Activated naive CD8-positive, alpha-beta T cell treated with anti-CD3 and anti-CD28 coated beads, Interleukin-2, amount 50 U/mL, for 16 hours (primary cell): ENCODE measurements at places on chromosomes 3 and 15.

DNA sequence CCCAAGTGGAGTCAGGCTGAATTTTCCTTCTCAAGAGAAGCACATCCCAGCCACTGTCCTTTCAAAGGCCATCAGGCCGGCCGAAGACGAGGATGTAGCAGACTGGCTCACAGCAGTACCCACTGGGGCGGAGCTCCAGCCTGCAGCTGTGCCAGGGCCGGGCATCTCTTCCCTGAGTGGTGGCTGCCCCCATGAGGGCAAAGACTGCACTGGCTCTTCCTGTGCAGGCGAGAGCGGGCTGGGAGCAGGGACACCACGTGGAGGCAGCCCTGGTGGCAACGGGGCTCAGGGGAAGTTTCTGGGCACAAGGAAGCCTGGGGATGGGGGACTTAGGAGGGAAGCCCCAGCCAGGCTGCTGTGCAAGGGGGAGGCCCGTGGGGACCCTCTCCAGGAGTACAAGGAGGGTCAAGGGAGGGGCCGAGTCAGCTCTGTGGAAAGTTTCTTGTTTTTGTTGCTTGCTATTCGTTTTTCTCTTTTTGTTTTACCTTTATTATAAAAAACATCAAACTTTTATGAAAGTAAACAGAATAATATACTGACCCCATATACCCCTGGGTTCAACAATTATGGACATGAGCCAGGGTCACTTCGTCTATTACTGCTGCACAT, 66.1 kb downstream of the RPN1 start:
- no peak for DNase-seq

DNA sequence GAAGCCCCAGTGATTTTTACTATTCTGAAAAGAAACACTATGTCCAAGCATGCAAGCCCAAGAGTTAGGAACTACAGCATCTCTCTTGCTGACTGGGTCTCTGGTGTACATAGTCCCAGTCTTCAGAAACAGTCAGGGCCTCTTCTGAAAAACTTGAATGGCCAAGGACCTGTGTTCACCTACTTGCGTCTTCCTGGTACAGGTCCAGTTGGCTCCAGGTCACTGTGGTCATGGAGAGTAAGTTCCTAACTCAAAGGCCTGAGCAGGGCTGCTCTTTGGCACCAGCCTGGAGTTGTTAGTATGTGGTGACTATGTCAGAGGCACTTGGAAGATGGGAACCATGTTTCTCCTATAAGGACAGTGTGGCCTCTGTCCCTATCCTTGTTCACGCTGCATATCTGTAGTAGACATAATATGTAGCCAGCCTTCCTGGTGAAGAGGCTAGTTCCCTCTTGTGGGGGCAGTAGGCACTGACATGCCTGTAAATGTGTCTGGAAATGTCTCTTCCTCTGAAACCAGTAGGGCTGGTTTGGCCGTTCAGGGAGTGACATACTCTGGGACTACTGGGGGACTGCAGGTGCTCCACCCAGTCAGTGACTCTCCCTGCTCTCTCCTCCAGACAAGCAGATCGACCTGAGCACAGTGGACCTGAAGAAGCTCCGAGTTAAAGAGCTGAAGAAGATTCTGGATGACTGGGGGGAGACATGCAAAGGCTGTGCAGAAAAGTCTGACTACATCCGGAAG, 2.6 kb upstream of the RBM15B start:
- DNase-seq, result no peak

- DNase-seq, result no peak
These were observed 172.0 kb upstream of the LRRFIP2 start for GRCh38 chr3:37346227-37347005.

GRCh38 chr15:77347197-77347596, 72.7 kb downstream of the PEAK1 start:
- DNase-seq, result no peak

- no peak for DNase-seq
These were observed 320.2 kb upstream of the MME start for GRCh38 chr3:154759966-154760365.

DNA sequence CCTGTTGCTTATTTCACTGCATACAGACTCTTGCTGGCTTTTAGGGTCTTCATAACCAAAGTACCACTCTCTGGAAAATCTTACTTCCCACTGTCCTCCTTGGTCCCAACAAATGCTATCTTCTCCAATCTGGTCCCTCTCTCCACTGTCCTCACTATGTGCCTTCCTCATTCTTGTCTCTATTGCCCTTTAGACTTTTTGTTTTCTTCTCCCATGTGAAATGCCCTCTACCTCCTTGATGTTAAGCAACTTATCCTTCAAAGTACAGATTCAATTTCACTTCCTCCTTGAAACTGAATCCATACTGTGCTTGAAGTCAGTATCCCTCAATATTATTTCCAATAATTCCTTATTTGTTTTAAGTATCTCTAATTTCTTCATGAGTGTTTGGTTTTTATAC, 60.8 kb downstream of the CGGBP1 start:
- no peak for DNase-seq

- no peak for DNase-seq
These were observed 14.1 kb downstream of the ITGA11 start for GRCh38 chr15:68417897-68418296.

DNA sequence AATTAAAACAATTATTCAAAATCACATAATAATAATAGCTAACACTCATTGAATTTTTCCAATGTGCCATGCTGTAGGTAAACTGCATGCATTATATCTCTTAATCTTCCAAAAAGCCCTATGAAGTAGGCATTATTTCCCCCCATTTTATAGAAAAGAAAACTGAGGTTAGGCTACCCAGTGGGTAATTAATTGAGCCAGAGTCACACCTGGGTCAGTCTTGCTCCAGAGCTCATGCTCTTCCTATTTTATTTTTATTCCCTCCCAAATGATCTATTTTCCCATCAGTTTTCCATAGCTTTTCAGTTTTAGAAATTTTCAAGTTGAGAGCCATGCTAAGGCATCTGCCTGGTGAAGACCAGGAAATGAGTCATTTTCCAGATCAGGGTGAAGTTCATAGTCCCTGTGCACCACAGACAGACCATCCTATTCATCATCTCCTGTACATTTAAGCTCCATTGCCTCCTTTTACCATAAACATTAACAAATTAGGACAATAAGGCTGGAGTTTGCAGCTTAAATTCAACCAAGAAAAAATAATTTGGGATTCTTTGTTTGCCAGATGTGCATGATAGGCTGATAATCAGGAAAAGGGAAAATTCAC, 417.3 kb downstream of the OTOL1 start:
- no peak for DNase-seq

DNA sequence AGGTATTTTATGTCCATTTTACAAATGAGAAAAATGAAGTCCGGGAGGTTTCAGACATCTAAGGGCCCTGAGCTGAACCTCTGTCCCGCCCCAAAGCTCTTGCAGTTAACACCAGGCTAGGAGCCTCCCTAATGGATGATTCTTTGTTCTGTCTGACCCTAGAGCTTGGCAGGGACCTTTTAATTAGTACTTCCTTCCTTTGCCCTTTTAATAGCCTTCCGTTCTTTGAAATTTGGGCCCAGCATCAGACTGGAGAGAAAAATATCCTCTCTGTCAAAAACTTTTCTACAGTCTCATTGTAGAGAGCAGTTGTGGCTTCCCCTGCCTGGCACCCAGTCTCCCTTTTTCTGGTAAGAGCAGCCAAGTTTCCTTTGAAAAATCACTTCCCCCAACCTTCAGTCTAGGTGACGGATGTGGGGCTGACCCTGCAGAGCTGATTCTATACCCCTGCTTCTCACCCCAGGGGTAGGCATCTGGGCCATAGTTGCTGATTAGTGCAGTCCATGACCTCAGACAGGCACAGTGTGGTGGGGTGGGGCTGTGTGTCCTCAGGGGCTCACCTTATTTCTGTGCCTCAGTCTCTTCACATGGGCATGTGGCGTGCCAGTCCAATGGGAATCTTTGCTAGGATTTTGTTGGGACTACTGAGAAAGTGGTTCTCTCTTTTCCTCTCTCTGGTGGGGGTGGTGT, 220.4 kb downstream of the ADAMTS9 start:
- DNase-seq, result no peak

DNA sequence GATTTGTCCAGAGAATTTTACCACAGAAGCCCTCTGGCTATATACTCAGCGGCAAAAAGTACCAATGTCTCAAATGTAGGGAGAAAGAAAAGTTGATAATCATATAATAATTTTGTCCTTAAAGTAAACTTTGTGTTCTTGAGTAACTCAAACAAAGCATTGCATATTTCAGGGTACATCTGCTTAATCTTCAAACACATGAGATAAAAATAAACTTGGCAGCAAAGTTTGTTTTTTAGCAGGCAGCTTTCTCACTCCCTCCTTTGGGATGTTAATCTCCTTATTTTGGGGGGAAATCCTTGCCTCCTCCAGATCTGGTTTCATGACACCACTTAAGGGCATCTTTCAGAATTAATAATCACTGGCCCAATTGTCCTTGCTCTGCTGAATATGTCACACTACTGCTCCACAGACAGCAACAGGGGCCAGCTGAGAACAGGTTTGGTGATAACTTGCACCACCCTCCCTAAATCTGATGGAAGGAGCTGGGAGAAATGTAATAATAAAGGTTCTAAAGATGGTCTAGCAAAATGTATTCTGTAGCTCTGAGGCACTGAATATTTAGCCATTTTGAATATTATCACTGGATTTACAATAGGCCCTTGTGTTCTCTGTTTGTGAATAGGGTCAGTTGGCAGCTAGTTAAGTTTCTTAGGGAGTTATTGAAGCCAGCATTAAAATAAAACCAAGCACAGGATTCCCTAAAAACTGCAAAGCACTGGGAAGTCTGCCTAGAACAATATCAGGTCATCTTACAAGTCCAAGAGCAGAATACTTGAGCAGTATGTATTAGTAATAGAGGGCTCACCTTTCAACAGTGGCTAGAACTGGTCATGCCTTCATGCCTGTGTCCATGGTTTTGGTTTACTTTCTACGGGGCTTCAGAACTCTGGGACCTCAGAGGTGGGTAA, 79.2 kb downstream of the EFL1 start:
- DNase-seq, result no peak

GRCh38 chr3:10119376-10119775, 3.9 kb downstream of the BRK1 start:
- no peak for DNase-seq

GRCh38 chr3:111810909-111811308, 48.2 kb upstream of the PHLDB2 start:
- no peak for DNase-seq

DNA sequence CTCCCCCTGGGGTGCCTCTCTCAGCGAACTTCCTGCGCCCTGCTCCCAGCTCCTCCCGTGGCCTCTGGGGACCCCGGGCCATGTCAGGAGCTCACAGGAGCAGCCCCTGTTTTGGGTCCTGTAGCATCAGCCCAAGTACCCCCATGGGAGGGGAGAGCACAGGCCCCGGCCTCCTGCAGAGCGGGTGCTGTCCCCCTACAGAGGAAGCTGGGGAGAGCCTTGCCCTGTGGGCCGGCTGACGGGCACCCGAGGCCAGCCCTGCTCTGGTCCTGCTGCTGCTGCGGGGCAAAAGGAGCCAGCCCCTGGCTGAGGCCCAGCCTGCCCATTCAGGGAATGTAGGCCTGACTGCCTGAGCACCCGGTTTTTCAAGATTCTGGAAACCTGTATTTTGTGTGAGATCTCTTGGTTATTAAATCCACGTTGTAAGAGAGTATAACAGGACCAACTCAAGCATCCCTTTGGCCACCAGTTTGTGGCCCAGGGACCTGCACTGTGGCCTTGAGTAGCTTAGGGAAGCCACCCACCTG, 12.4 kb downstream of the PLXNA1 start:
- DNase-seq, result no peak

GRCh38 chr3:187763850-187764648, 18.8 kb upstream of the BCL6 start:
- no peak for DNase-seq

- DNase-seq, result no peak
These were observed 1.4 kb upstream of the TMC3 start for GRCh38 chr15:81375461-81375860.

- no peak for DNase-seq
These were observed 256.2 kb downstream of the ZNF621 start for GRCh38 chr3:40780925-40781406.

GRCh38 chr3:14822134-14822533, 3.4 kb downstream of the FGD5 start:
- no peak for DNase-seq

DNA sequence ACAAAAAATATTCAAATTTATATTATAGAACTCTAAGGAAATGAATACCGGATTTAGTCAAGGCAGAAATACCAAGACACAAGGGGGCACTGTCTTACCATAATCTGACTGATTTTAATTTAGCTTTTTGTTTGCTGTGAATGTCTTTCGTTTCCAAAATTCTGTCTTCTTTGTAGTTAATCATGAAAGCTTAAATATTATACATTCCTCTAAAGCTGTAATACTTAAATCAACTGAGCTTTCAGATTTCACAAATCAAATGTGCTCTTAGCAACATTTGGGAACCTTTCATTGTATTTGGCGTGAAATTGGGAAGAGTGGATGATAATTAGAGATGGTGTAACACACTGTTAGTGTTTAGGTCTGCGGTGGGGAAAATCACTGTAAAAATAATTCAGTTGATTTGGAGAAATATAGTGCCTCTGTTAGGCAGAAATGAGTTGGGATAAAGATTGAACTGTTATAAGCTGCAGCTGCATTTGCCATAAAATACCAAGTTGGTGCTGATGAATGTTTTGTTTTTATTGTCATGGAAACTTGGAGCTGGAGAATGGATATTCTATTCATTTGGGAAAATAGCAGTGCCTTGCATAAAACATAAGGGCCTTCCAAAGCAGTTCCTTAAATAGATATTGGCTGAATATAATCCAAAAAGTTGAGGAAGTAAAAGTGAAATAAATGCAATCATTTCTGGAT, 228.2 kb downstream of the TCF12 start:
- DNase-seq, result no peak

DNA sequence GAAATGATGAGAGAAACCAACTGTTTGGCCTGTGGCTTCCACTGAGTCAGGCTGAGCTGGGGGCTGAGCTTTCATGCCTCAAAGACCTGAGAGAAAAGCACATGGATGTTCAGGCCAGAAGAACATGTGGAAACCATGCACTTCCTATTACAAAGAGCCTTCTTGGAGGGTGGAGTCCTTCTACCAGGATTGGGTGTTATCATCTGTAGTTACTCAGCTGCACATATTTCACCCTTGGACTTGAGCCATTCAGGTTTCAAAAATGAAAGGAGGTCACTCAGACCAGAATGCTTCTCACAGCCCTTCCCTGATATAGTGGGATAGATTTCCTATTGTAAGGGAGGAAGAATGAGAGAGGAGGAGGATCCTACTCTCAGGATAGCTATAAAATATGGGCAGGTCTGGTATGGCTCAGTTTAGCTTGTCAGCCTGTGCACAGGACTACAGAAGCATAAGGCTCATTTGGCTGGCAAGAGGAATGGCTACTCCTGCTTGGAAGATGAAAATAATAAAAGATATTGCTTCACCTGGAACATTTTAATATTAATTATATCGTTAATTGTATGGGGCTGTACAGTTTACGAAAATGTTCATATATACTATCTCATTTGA, 173.6 kb upstream of the TMC3 start:
- DNase-seq, result no peak

GRCh38 chr3:99693636-99694035, 55.2 kb downstream of the COL8A1 start:
- DNase-seq, result no peak

GRCh38 chr3:39408493-39409372, 2.2 kb downstream of the RPSA start:
- DNase-seq, result no peak
